Stimulated activated memory B cell treated with anti-CD40 and anti-IgM and Interleukin-4, amounts not matched to agents 10 μg/mL and 1 μg/mL and 100 μg/mL, for 72 hours (primary cell): ENCODE measurements at places on chromosomes 7 and 10.
A peak's percentile ranks its signal among the peaks of the same experiment; 100 is the strongest.

GRCh38 chr7:5694912-5695726 lies 86.3 kb downstream of the RNF216 start:
- peak; percentile 81 for ATAC-seq

DNA sequence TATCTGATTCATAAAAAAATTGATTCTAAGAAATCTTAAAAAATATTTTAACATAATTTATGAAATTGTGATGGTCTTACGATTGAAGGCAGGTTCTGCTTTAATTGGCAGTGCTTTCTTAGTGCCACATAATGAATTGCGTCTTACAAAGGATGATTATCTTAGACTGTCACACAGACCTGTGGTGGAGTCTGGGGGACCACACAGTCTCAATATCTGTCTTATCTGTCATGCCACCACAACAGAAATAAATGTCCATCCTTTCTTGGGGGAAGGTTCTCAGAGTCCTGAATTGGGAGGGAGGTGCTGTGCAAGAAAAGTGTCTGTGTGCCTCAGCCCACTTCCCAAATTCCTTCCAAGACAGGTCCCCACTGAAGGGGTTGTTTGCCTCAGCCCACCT lies 34.0 kb downstream of the ZDHHC6 start:
- ATAC-seq, result no peak

DNA sequence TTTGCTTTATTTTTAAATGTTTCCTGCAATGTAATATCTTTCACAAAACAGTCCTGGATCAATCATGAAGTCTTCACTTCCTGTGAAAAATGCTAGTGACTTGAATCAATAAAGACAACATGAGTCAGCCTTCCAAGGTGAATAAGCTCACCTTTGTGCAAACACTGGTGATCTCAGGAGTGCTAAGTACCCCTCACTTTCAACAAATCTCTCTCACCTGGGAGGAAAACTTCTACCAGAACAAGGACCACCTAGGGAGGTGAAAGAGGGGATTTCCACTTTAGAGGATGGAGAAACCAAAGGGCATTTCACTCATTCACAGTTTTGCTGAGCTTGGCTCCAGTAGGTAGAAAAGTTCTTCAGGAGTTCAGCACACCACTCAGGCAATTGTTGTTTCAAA lies 64.8 kb downstream of the CALD1 start:
- ATAC-seq, result no peak

DNA sequence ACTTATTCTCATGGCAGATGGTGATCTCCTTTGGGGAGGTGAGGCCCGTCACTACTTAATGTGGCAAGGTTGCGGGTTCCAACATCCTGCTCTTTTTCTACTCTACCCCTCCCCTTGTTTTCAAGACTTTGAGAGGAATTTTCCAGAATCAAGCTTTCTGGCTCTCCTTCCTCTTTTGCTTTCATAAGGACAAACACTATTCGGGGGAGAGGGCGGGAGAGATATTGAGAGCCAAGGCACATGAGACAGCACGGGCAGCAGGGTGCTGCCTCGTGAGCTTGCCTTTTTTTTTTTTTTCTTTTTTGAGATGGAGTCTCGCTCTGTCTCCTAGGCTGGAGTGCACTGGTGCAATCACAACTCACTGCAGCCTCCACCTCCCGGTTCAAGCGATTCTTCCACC lies 6.9 kb upstream of the PFKFB3 start:
- no peak for ATAC-seq

DNA sequence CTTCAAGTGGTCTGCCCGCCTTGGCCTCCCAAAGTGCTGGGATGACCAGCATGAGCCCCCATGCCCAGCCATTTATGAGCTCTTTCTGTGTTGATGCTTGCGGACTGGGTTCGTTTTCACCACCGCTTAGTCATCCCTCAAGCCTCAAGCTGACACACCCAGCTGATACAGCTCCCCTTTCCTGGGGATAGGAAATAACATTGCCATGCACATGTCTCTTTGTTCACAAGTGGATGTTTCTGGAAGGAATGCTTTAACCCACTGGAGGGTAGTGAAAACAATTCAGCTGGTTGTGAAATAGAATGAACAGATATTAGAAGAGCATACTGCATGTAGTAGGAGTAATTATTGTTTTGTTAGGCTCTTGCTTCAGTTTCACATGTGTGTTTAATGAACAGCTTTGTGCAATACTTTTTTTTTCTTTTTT lies 8.5 kb upstream of the METTL27 start:
- ATAC-seq, result no peak

- no peak for ATAC-seq
Observed at GRCh38 chr7:143054621-143055020, 2.5 kb downstream of the OR6V1 start.

- peak; percentile 20 for ATAC-seq
Observed at GRCh38 chr10:119006451-119007210, 22.9 kb upstream of the NANOS1 start.

DNA sequence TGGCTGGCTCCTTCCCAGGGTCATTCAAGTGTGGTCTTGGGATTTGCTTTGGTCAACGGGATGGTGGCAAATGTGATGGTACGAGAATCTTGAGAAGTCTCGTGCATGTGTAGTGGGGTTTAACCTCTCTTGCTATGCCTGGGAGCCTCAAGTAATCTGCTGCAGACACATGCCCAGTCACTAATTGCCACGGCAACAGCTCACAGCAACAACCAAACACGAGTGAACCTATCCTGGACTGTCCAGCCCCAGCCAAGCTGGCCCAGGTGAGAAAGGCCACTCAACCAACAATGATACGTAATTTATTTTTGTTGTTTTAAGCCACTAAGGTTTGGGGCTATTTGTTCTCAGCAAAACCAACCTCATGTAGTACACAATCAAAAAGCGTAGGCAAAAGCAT lies 38.1 kb upstream of the DDC start:
- no peak for ATAC-seq

DNA sequence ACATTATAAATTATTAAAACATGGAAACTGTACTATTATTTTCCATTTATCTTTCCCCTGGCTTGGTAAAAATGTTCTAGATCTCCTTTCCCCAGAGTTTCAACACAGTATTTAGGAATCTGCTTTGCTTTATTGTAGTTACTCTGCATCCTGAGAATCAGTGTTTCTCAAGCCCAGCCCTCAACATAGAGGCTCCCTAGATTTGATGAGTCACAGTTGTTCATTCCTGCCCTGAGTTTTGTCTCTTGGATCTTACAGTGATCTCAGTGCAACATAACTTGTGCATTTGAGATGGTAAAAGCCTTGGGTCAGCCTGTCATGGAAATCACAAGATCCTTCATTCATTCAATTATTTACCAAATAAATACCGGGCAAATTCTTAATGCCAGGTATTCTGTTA lies 63.0 kb downstream of the VAX1 start:
- no peak for ATAC-seq

DNA sequence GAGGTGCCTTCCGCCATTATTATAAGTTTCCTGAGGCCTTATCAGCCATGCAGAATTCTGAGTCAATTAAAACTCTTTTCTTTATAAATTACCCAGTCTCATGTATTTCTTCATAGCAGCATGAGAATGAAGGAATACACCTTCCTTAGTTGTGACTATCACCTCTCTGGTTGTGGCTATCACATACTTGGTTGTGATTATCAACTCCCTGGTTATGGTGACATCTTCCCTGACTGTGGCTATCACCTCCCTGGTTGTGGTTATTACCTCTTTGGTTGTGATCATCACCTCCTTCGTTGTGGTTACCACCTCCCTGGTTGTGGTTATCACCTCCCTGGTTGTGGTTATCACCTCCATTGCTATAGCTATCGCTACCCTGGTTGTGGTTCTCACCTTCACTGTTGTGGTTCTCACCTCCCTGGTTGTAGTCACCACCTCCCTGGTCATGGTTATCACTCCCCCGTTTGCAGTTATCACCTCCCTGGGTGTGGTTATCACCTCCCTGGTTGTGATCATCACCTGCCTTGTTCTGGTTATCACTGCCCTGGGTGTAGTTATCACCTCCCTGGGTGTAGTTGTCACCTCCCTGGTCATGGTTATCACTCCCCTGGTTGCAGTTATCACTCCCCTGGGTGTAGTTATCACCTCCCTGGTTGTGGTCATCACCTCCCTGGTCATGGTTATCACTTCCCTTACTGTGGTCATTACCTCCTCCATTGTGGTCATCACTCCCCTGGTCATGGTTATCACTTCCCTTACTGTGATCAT lies 105.9 kb downstream of the GPR26 start:
- no peak for ATAC-seq

DNA sequence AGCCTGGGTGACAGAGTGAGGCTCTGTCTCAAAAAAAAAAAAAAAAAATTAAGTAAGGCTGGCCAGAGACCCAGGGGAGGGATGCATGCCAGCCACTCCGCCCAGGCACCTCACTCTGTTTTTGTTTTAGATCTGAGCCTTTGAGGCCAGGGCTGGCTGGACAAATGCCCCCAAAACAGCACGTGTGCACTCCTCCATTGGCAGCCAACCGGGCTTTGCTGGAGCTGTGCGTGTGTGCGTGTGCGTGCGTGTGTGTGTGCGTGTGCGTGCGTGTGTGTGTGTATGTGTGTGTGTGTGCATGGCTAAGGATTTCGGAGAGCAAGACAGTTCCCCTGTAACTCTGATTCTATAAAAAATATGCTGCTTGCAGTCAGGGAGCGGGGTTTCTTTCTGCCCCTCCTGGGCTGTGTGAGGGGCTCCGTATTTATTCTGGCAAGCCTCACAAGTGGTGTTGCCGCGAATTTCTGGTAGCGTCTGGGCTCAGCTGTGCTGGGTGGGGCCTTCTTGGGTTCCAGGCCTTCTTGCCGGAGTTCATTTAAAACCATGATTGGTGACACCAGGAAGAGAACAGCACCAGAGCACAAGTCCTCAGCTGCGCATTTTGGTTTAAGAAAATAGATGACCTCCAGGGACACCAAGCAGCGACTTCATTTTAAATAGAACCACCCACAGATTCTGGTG lies 28.1 kb upstream of the UNCX start:
- ATAC-seq, result no peak

DNA sequence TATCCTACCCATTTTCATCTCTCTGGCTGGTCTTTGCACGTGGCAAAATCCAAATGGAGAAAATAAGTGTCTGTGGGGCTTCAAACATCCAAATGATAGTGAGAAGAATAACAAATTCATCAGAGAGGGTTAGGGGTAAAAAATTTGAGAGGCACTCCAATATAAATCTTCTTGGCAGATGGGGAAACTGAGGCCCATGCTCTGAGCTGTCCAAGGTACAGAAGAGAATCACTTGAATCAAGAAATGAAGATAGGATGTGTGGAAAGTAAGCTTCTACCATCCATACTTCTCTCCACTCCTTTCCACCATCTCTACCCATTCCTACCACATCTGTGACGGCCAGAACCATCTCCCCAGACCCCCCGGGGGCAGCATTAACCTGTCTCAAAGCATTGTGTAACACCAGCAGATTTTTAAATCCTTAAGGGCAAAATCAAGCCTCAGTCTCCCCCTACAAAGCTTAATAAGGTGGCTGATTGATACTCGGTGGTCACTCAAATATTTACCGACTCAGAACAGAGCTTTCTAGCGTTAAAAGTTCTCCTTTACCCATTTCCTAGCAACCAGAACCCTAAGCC lies 818 bp downstream of the GOT1 start:
- no peak for ATAC-seq

GRCh38 chr7:70867513-70867912 lies 264.4 kb upstream of the GALNT17 start:
- no peak for ATAC-seq

DNA sequence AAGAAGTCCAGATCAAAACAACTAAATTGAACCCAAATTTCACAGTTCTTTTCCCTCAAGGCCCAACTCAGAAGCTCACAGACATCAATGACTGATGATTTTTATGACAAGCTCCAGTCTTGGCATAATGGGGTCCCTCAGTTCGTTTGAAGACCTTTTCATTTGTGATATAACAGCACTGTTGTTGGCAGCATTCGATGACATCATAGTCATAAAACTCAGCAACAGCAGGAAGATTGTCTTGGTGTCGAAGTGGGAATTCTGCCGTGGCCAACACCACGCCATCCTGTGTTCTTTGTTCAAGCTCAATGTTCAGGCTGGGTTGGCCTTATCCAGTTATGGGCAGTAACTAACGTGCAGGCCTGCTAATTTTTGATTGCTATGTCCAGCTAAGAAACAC lies 261.7 kb downstream of the C7orf25 start:
- ATAC-seq, result no peak

DNA sequence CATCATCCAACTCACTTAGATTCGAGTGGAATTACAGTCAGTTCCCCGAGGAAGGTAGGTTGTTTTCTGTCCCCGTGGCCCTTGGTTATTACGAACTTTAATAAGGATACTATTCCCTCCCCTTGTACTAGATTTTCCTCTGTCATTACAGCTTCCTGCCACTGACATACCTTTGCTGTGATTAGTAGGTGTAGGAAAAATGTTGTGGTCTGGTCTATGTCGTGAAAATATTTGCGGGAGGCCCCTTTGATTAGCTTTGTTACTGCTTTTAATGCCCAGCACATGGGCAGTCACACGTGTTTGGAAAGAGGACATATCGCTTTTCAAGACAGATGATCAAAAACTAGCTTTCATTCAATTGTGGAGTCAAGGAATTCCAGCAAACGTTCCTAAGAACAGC lies 92.2 kb downstream of the GATA3 start:
- ATAC-seq, result no peak

GRCh38 chr10:102701272-102701671 lies 12.9 kb downstream of the ARL3 start:
- peak; percentile 72 for ATAC-seq

DNA sequence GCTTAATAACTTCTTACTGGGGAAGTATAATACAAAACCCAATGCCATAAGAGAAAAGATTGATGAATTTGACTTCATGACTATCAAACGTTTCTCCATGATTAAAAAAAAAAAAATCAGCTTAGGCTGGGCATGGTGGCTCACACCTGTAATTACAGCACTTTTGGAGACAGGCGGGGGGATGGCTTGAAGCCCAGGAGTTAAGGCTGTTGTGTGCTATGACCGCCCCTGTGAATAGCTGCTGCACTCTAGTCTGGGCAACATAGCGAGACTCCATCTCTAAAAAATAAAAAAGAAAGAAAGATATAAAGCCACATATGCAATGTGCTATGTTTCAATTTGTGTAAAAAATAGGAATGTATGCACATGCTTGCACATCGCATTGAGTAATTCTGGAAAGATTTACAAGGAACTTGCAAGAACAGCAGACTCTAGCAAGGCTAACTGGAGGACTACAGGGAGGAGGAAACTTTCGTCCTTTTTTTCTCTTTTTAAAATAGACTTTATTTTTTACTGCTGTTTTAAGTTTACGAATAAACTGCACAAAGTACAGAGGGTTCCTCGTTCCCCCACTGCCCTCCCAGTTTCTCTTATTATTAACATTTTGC lies 10.3 kb upstream of the RARRES2 start:
- no peak for ATAC-seq

DNA sequence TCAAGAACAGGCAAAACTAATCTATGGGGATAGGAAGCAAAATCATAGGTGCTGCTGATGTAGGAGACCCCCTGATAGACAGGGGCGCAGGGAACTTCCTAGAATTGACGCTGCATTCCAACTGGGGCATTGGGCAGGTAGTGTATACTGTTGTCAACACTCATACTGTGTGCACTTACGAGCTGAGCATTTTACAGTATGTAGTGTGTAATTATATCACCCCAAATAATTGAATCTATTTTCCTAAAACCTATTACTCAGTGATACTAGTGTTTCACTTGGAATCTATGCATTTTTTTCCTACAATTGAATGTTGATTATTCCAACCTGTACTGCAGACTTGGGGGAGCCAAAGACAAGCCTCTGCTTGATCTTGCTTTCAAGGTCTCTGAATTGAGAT lies 207.0 kb upstream of the PRKCQ start:
- ATAC-seq, result no peak
